GM19239 (cell line): ENCODE measurements at places on chromosomes 11 and 22.

- DNase-seq, result no peak
These were observed 643 bp downstream of the CEND1 start for GRCh38 chr11:788953-789940.

GRCh38 chr22:45996241-45997076, 19.5 kb upstream of the WNT7B start:
- DNase-seq, result no peak

GRCh38 chr11:113059548-113059947, 98.3 kb downstream of the NCAM1 start:
- DNase-seq, result no peak

- no peak for DNase-seq
These were observed 53.1 kb downstream of the OPCML start for GRCh38 chr11:133479209-133479608.

DNA sequence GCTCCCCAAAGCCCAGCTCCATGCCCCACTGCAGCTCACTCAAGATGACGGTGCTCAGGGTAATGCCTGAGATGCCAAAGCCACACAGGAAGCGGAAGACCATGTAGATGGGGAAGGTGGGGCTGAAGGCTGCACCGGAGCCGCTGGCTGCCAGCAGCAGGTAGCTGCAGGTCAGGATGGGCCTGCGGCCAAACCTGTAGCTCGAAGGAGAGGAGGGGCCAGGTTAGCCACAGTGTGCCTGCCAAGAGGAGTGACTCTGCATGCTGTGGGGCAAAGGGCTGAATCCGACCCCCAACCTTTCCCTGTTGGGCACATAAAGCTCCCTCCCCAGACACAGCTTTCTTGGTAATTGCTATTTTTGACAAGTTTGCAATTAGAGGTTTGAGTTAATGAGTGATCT, 14.9 kb upstream of the SLC22A6 start:
- DNase-seq, result no peak
